ENCODE measurements at places on chromosomes 7 and 10. TPM values are rescaled to one million over a fixed set of nuclear protein-coding genes. Genes with fewer than 3 reads are reported as not detected.

The IDI2 gene
- total RNA-seq: not detected

The MMRN2 gene
- 1.9 TPM for total RNA-seq

The SPDYE5 gene
- not detected for total RNA-seq

The PSTK gene
- 2.3 TPM for total RNA-seq

- no peak for DNase-seq
These were observed 241.3 kb upstream of the AOAH start for GRCh38 chr7:36965625-36966024.

DNA sequence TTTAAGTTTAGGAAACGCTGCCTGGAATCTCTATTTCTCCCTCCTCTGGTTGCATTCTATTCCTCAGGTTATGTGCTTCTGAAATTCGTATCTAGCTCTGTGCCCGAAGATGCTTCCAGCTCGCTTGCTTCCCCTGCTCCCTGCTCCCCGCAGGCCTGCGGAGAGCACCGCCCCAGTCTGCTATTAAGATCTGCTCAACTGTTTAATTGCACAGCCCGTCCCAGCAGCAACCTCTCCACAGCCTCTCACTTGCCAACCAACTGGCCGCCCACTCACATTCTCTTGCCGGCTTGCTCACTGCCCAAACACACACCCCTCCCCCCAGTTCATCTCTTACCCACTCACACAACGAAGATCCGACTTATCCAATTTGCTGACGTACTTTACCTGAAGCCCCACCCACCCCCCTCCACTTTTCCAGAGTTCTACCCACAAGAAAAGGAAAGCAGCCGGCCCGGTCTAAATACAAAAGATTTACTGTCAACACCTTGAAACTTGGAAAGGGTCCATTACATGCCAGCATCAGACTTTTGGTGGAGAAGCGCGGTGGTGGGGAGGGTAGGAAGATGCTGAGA is 167.3 kb upstream of the KLF14 start:
- peak; percentile 83 for DNase-seq

GRCh38 chr10:110509560-110509959 is 11.9 kb downstream of the DUSP5 start:
- DNase-seq: no peak

DNA sequence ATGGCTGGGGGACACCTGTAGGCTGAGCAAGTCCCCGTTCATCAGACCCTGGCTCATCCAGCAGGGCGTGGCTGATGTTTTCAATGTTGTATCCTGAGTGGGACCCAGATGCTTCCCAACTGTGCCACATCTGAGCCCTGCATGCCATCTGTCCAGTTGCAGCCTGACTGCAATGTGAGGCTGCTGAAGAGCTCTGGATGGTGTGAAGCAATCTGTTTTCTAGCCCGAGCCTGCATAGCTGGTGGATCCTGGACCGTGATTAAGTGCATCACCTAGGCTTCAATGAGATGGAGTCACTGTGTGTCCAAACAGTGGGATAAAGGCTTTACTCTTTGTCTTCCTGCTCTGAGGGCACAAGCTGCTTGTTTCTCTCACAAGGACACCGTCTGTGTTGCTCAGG is 99.8 kb downstream of the TCF7L2 start:
- no peak for DNase-seq

DNA sequence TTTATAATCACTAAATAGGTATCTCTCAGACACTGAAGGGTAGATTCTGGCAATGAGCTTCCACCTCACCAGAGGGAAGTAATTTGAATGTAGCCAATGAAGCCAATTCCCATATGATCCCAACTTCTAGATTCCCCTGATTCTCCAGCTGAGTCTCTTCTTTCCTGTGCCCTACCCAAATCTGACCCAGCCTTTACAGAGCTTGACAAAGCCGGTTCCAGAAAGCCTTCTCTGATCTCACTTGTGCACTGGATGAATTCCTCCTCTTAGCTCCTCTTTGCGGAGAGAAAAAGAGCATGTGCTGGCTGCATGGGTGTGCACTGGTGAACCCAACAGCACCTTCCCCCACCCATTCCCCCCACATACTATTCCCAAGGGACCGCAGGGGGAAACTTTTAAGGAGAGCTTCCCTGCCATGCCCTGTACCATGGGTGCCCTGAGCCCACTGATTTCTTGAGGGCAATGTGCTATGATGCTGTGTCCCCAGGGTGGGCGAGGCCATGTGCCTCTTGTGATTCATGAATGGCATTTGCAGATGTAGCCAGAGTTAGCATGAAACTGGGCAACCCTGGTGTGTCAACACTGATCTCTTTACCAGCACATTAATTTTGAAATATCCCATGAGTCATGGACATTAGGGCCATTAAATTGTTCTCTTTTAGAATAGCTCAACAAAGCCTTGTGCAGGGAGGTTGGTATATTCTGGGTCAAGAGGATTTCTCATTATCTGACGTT is 50.4 kb upstream of the PLEKHA1 start:
- DNase-seq: peak; percentile 50

DNA sequence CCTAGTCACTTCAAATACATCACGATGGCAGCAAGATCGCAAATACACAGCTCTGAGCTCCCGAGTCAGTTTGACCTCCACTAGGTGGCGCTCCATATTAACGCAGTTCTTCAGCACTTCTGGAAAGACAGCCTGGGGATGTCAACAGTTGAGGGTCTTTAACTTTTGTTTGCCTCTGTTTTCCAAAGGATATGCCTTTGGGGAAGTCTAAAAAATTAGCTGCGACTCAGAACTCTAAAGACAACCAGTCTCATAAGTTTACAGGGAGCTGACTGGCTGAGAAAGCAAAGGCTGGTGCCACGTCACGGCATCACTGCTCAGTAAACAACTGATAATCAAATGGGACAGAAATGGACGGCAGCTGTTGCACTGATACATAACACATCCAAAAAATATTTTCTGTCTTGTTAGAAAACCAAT is 458.8 kb downstream of the SORCS1 start:
- peak; percentile 72 for DNase-seq

- no peak for DNase-seq
These were observed 197.2 kb upstream of the SH2B2 start for GRCh38 chr7:102089175-102090098.

- DNase-seq: peak; percentile 30
These were observed 82.7 kb downstream of the PAX2 start for GRCh38 chr10:100827819-100828737.

DNA sequence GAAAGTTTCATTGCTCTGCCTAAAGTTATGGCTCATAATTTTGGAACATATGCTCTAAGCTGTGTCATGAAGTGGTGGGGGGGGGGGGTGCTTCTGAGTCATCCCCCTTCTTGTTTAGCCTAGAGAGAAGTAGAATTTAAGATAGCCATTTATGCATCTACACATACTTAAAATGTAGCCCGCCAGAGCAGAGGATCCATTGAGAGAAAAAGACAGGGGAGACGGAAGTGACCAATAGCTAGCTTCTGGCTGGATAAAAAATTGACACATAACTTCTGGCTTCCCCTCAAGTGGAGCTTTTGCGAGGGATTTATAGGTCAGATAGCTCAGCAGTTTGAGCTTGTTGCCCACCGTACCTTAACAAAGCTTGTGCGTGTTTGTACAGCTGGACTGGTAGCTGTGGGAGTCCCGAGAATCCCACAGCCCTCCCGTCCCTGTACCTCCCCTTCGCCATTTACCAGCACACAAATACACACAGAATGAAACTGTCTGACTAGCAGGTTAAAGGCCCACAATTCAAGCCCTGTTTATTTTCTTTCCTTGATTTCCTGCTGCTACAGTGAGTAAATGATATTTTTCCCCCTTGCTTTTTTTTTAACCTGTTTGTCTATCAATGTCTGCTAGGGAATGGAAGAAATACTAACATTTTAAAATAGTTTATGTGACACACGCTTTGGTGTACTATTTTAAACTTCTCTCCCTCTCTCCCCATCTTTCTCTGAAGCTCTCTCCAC is 232.6 kb upstream of the FERD3L start:
- DNase-seq: peak; percentile 19

DNA sequence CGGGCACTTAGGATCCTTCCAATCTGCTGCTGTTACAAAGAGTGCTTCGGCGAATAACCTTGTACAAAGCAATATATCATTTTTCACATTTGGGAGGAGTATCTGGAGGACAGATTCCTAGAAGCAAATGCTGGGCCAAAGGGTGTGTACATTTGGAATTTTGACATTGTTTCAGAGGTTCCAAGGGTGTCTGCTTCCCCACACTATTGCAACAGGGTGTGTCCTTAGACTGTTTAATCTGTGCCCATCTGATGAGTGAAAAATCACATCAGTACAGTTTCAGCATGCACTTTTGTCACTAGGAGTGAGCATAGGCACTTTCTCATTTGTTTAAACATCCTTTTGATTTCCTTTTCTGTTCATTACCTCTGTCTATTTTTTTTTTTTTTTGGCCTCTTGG is 8.6 kb upstream of the ELFN1 start:
- no peak for DNase-seq

DNA sequence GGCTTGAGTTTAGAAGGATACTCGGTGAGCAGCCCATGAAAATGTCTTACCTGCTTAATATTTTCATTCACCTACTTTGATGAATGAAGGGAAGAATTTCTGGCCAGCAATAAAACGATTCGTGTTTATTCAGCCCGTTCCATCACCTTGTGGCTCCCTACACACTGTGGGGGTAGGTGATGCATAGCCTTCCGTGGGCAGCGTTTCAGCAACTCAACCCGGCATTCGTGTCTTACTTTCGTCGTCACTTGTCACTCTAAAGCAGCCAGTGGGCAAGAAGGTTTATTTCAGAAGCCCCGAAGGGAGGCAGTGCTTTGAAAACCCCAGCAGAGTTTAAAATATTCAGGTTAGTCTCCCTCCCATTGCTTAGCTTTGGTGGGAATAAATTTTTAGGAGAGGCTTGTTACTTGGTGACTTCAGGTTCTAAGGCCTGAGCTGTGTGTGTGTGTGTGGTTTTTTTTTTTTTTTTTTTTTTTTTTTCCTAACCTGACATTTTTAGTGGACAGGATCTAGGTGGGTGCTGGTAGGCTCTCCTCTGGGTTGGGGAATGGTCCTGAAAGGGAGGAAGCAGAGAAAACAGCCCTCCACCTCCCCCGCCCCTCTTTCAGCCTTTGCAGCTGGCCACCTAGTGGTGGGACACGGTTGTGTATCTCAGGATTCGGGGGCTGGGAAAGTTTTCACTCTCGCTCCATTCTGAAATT is 1.8 kb downstream of the GRK5 start:
- DNase-seq: peak; percentile 52

GRCh38 chr7:2719007-2719406 is 31.0 kb downstream of the AMZ1 start:
- DNase-seq: peak; percentile 25

DNA sequence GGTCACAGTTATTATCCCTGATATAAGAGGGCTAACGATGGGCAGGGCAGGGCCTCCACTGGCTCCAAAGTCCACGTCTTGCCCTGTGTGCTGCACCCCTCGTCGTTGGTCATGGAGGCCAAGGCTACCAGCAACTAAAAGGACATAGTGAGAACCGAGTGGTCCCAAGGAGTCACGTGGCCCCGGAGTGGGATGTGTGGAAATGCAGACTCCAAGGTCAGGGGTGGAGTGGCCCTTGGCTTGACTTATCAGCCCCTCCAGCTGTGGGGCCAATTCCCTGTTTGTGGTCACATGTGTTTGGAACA is 30.7 kb downstream of the BTBD16 start:
- no peak for DNase-seq
